ENCODE measurements at places on chromosomes 3 and 15. TPM values are rescaled to one million over a fixed set of nuclear protein-coding genes. Genes with fewer than 3 reads are reported as not detected.
A peak's percentile ranks its signal among the peaks of the same experiment; 100 is the strongest.

DNA sequence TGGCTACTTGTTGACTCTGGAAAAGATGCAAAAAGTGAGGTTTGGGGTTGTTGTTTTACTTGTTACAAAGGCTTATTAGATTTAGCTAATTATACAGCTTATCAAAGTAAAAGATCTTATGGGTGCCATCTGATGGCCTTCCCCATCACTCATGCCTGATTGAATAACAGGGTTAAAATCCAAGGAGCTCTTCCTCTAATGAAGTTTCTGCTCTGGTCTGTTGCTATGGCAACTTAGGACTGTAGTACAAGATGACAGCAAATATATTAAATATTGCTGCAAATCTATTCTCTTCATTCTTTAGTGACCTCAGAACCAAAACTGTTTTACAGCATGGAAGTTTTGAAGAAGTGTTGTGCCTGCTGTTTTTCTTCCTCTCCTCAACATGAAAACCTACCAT lies 45.6 kb upstream of the SRGAP3 start:
- no peak overlapping the region for H3K4me3 ChIP-seq
- no peaks in the 10 kb centered on the region for H3K36me3 ChIP-seq
- DNase-seq: no peak
- H3K27me3 ChIP-seq: no peaks in the 10 kb centered on the region
- no peak overlapping the region for H3K27ac ChIP-seq
- H3K4me1 ChIP-seq: peaks cover 3% of the 10 kb centered on the region

- no peaks in the 10 kb centered on the region for H3K36me3 ChIP-seq
- peak overlapping the region; percentile 73 for H3K27ac ChIP-seq
- H3K27me3 ChIP-seq: no peaks in the 10 kb centered on the region
- H3K4me3 ChIP-seq: peak overlapping the region; percentile 29
- DNase-seq: peak; percentile 99
Observed at GRCh38 chr3:109685084-109686079, 348.0 kb upstream of the DPPA4 start.

DNA sequence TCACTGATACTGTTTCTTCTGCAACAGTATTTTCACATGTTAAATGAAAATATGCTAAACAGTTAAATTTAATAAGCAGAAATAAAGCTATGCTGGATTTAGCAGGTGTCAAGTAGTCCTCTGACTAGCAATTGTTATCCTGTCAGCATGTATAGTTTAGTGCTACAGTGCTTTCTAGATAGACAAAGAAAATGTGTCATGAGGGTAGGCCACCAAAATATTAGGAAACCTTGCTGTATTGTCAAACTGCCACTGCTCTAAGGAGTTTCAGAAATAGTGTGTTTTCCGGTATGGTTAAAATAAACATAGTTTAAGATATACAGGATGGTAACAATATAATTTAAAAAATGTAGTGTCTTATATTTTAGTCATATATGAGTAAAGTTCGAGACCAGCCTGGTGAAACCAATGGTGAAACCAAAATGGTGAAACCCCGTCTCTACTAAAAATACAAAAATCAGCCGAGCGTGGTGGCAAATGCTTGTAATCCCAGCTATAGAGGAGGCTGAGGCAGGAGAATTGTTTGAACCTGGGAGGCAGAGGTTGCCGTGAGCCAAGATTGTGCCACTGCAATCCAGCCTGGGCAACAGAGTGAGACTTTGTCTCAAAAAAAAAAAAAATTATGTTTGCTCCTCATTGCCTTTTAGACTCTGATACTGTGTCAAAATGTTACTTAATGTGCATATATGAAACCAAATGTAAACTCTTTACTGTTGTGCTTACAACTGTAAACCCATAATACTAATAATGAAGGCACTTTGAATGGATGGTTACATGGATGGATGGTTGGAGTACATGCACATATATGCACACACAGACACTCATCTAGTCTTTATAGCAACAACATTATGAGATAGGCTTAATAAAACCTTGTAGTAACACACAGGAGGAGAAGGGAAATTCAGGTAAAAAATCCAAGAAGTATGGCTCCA lies 204.8 kb downstream of the RSRC1 start:
- H3K4me1 ChIP-seq: no peaks in the 10 kb centered on the region
- H3K36me3 ChIP-seq: no peaks in the 10 kb centered on the region
- no peak overlapping the region for H3K4me3 ChIP-seq
- no peak overlapping the region for H3K27ac ChIP-seq

DNA sequence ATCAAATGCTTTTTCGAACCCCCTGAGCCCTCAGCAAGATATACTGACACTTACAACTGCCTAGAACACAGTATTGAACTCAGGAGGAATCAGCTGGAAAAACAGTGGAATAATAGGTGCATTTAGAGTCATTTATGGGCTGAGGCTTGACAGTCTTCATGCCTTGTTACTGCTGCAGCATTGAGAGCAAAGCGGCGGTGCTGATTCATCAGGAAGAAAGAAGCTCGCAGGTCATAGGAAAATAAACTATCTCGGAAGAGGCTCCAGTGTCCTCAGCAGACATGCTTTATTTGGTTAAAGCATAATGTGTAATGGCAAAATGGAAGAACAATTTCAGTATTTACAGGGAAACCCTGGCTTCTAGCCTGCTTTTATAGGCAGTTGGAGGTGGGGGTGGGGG lies 30.1 kb upstream of the NEO1 start:
- peak; percentile 14 for DNase-seq
- peaks cover 4% of the 10 kb centered on the region for H3K4me1 ChIP-seq
- no peaks in the 10 kb centered on the region for H3K36me3 ChIP-seq
- no peak overlapping the region for H3K4me3 ChIP-seq
- H3K27ac ChIP-seq: no peak overlapping the region
- no peaks in the 10 kb centered on the region for H3K27me3 ChIP-seq

DNA sequence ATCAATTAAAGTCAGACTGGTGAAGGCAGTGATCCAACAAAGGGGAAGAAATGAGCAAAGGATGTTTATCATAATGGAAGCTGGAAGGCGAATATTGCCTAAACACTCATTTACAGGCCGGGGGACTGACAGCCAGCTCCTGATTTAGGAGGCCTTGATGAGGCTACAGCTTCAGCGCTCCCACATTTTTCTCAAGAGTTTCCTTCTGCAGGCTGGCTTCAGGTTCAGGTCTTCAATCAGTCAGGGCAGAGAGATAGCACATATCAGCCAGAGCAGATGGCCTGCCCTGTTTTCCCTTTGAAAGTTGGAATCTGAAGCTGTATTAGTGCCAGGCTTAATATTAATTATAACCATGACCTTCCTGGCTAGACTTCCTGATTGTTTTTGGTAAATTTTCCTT lies 218.9 kb downstream of the SV2B start:
- no peak overlapping the region for H3K4me3 ChIP-seq
- no peaks in the 10 kb centered on the region for H3K4me1 ChIP-seq
- no peak for DNase-seq
- H3K27ac ChIP-seq: no peak overlapping the region

GRCh38 chr15:22960556-22960955 lies 19.6 kb downstream of the CYFIP1 start:
- DNase-seq: no peak
- H3K4me1 ChIP-seq: peaks cover 27% of the 10 kb centered on the region
- H3K4me3 ChIP-seq: no peak overlapping the region
- H3K27me3 ChIP-seq: no peaks in the 10 kb centered on the region

DNA sequence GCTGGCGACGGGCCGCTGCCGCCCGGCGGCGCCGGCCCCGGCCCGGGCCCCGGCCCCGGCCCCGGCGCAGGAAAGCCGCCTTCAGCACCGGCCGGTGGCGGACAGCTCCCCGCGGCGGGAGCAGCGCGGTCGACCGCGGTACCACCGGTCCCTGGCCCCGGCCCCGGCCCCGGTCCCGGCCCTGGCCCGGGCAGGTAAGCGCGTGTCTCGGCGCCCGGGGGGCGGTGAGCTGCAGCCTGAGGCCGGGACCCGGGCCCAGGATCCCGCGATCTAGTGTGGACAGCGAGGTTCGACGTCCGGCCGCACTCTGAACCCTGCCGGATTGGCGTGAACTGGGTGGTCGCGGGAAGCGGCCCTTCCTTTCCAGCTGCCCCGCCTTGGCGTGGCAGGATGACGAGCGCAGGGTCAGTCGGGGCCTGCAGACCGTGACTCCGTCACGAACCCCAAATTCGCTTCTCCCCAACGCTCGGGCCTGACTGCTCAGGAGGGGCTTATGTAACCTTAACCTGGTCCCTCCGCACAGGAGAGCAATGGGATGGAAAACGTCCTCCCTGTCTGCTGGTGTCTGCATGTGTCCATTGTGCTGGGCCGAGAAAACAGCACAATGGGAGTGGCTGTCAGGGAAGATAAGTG lies 472 bp downstream of the BSN start:
- H3K4me1 ChIP-seq: peaks cover 12% of the 10 kb centered on the region
- no peak for DNase-seq
- no peaks in the 10 kb centered on the region for H3K36me3 ChIP-seq
- peak overlapping the region; percentile 53 for H3K4me3 ChIP-seq
- no peak overlapping the region for H3K27ac ChIP-seq

GRCh38 chr3:66010348-66010738 lies 28.4 kb downstream of the MAGI1 start:
- H3K27ac ChIP-seq: no peak overlapping the region
- no peaks in the 10 kb centered on the region for H3K4me1 ChIP-seq
- H3K36me3 ChIP-seq: no peaks in the 10 kb centered on the region

GPR176 gene
- 33.5 TPM for total RNA-seq

SAMD7 gene
- not detected for total RNA-seq

DNA sequence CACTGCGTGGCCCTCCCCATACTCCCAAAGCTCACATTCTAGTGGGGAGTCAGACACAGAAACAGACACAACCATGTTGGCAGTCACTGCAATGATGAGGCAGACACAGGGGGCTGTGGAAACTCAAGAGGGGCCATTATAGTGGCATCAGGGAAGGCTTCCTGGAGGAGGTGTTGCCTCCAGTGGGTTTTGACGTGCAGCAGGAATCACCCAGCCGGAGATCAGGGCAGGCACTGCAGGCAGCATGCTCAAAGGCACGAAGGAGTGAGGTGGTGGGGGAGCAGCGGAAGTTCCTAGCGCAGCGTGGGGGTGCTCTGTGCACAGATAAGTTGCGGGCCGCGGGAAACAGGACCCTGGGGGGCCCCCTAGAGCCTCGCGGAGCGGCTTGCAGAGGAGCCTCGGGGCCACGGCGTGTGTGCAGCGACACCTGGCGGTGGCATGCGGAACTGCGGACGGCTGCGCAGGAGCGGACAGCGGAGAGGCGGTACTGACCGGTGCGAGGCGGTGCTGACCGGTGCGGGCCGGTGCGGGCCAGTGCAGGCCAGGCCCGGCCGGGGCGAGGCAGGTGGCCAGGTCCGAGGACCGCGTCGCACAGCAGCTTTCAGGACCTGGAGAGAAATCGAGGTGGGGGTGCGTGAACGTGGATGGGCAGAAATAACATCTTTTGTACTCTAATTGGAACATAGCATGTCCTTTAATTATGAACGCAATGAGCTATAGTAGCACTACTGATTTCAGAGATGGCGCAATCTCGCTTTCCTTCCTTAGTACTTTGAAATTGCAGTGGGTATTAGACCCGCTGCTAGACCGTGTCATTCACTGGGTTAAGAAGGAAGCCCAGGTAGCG lies 101.5 kb downstream of the FBLN2 start:
- H3K36me3 ChIP-seq: no peaks in the 10 kb centered on the region
- H3K27ac ChIP-seq: no peak overlapping the region
- no peak overlapping the region for H3K4me3 ChIP-seq
- peaks cover 19% of the 10 kb centered on the region for H3K4me1 ChIP-seq
- H3K27me3 ChIP-seq: peaks cover 7% of the 10 kb centered on the region

ZNF80 gene
- total RNA-seq: not detected

LRRC31 gene
- not detected for total RNA-seq

TRNT1 gene
- 16.0 TPM for total RNA-seq

GRCh38 chr15:29870495-29871151 lies 48.4 kb upstream of the TJP1 start:
- no peaks in the 10 kb centered on the region for H3K27me3 ChIP-seq
- no peak overlapping the region for H3K27ac ChIP-seq

DNA sequence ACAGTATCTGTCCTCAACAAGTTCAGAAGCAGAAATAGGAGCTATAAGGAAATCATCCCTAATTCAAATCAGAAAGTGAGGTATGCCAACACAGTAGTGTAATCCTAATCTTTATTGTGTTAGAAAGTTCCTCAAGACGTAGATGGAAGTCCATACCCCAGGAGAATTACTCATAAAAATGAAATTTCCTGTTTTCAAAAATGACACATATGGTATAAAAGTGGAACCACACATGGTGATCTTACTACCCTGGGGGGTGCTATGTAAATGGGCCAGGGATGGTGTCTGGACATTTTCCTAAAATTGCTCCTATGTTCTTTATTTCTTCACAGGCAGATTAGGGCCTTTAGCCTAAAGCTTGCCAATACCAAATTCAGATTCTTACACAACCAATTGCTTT lies 204.1 kb downstream of the ARRDC4 start:
- H3K27ac ChIP-seq: no peak overlapping the region
- no peak overlapping the region for H3K4me3 ChIP-seq
- H3K4me1 ChIP-seq: no peaks in the 10 kb centered on the region
- H3K27me3 ChIP-seq: no peaks in the 10 kb centered on the region

STRA6 gene
- total RNA-seq: 13.7 TPM

CHRFAM7A gene
- 1.8 TPM for total RNA-seq

DNA sequence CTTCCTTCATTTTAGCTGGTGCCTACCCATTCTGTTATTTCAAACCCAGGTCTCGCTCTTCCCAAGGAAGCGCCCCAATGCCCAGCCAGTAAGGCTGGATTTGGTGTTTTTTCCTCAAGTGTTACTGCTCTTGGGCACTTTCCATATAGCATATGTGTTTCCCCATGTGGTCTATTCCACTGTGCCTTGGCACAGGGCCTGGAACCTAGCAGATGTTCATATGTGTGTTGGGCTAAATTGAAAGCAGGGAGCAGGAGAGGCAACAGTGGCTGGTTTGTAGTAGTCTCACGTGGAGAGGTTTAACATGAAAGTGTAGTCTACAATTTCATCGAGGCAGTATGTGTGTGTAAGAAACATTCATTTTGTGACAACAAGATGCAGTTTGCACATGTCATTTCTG lies 48.2 kb upstream of the TEX264 start:
- H3K36me3 ChIP-seq: peaks cover 3% of the 10 kb centered on the region
- no peak overlapping the region for H3K4me3 ChIP-seq
- no peaks in the 10 kb centered on the region for H3K4me1 ChIP-seq
- peak; percentile 14 for DNase-seq
- H3K27ac ChIP-seq: no peak overlapping the region

DNA sequence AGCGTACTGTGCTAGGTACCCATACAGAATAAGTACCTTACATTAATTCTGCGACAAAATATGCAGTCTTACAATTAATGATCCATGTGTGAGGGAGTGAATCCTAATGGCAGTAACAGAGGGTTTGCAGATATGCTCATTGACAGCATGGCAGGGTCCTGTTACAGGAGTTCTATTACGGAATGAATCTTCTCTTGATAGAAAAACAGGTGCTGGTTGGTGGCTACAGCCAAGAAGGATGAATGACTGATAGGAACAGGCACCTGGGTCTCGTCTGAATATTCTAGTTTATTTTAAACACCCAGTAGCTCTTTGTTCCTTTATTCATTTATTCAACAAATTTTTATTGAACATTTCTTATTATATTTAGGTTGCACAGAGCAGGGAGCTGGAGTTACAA lies 22.8 kb downstream of the PGBD4 start:
- DNase-seq: no peak
- H3K27me3 ChIP-seq: no peaks in the 10 kb centered on the region
- no peaks in the 10 kb centered on the region for H3K36me3 ChIP-seq
- peaks cover 9% of the 10 kb centered on the region for H3K4me1 ChIP-seq

TM6SF1 gene
- total RNA-seq: 2.1 TPM
